Effector CD4-positive, alpha-beta T cell (primary cell): ENCODE measurements at places on chromosomes 1 and 21.

DNA sequence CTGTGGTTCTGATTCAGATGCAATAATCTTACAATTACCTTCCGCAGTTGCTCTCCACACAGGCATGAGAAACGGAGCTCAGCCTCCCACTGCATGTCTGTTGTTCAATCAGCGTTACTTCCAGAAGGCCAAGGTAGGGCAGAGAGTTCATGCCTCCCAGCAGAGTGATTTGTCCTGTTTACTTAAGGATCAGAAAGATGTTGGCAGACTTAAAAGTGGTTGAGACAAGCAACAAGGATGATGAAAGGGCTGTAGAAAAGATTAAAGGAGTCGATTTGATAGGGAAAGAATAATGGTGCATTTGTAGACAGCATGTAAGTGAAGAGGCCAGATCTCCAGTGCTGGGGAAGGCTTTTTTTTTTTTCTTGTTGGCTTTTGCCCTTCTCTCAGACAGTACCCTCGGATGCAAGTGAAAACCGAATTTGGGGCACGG lies 26.6 kb downstream of the ARMH1 start:
- DNase-seq = no peak

- no peak for DNase-seq
Observed at GRCh38 chr1:193435781-193436180, 249.4 kb upstream of the B3GALT2 start.

DNA sequence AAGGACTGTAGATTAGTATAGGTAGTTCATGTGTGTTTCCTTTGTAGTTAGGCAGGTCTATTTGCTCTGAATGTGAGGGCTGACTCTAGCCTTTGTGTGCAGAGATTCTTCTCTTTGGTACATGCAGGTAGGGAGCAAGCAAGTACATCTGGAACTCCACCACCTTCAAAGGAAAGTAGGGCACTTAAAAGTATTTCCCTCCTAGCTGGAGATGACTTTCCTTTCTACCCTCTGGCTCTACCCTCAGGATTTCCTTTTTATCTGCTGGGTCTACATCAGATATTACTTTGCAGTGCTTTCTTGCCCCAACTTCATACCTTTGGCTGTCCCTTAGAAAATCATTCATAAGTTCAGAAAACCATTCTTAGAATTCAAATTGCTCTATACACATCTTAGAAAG lies 91.7 kb upstream of the HIVEP3 start:
- DNase-seq = no peak

GRCh38 chr1:243944429-243945160 lies 94.6 kb upstream of the AKT3 start:
- no peak for DNase-seq

- no peak for DNase-seq
Observed at GRCh38 chr1:116934586-116935207, 25.0 kb downstream of the PTGFRN start.

DNA sequence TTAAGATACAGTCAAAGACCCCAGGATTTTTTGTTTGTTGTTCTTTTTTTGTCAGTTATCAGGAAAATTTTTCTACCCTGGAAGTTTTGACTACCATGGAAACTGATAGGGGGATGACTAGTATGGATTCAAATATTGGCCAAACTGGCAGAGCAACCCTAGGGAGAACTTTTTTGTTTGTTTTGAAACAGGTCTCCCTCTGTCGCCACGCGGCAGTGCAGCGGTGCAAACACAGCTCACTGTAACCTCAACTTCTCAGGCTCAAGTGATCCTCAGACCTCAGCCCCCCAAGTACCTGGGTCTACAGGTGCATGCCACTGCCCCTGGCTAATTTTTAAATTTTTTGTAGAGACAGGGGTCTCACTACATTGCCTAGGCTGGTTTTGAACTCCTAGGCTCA lies 46.6 kb downstream of the TOR3A start:
- no peak for DNase-seq

GRCh38 chr1:212166244-212166643 lies 119.0 kb upstream of the PPP2R5A start:
- DNase-seq = no peak

DNA sequence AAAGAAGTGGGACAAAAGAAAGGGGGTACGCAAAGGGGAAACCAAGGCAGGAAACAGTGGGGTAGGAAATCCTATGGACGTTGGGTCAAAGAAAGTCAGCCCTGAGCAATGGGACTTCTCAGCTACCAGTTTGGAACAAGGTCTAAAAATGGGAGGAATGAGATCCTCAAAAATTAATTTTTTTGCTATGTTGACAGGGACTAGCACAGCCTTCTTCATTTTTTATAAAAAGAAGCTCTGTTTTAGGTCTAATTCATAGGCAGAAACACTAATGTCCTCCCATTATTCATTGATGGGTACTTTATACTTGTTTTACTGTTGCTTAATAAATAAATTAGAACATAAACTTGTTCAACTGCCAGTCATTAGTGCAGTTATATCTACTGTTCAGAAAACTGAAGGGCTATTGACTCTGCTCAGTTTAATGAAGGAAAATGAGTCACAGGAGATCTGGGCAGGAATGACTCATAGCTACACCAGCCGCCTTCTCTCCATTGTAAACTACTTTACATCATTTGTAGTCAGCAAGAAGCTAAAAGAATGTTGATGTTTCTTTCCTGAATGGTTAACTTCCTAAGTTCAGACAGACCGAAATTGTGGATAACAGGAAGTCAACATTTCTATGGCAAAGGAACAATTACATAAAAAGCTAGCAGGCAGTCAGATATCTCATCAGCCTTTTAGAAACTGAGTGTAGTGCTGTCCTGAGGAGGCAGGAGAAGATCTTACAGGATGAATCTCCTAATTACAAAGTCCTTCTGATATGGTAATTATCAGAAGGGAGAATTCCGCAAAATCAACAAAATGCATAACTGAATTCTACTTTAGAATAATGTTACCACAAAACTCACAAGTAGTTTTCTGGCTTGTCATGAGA lies 356.4 kb upstream of the PKN2 start:
- no peak for DNase-seq

- DNase-seq = no peak
Observed at GRCh38 chr1:166953491-166953890, 21.8 kb downstream of the ILDR2 start.

- peak; percentile 18 for DNase-seq
Observed at GRCh38 chr1:157193702-157194391, 55.7 kb upstream of the ETV3 start.

GRCh38 chr1:100671601-100672000 lies 47.9 kb upstream of the VCAM1 start:
- no peak for DNase-seq

- no peak for DNase-seq
Observed at GRCh38 chr21:45618287-45618686, 25.2 kb upstream of the PCBP3 start.

DNA sequence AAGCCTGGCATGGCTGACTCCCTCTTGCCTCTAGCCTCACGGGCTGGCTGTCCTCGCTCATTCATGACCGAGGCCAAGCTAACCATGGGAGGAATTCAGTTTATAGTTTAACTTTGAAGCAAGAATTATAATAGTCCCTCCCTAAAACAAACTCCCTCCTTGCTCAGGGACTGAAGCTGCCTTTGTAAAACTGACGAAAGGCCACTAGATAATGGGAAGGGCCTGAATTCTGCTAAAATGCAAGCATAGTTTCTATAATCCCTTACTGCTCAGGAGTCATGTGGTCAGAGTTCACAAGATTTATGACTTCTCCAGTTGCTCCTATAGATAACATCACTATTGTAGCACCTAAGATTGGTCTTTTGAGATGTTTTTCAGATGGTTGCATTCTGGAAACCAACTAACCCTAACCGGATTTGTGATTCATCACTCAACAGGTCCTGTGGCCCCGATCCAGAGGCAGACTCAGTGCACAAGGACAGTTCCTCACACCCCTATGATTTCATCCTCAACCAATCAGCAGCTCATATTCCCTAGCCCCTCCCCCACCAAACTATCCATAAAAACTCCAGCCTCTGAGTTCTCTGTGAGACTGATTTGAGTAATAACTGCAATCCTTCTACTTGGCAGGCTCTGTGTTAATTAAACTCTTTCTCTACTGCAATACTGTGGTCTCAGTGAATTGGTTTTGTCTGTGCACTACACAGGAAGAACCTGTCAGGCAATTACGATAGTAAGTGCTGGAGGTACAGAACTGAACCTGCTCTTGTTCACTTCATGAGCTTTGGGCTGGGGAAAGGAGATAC lies 26.4 kb downstream of the HHIPL2 start:
- no peak for DNase-seq

DNA sequence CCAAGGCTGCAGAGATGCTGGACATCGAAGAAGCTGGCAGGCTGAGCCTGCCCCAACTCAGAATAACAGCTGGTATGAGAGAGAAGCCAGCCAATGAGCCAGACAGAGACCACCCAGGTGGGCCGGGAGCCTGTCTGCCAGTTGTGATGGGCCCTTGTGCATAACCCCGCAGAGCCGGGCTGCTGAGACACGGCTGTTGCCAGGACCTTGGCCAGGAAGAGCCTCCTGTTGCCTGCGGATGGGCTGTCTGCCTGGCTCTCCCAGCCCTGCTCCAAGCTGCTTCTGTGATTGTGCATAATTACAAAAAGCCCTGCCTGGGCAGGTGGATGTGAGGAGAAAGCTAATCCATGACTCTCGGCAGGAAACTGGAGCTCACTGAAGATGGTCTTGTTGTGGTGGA lies 126.5 kb downstream of the CAPN8 start:
- no peak for DNase-seq

- no peak for DNase-seq
Observed at GRCh38 chr1:64107118-64107519, 96.3 kb upstream of the UBE2U start.

DNA sequence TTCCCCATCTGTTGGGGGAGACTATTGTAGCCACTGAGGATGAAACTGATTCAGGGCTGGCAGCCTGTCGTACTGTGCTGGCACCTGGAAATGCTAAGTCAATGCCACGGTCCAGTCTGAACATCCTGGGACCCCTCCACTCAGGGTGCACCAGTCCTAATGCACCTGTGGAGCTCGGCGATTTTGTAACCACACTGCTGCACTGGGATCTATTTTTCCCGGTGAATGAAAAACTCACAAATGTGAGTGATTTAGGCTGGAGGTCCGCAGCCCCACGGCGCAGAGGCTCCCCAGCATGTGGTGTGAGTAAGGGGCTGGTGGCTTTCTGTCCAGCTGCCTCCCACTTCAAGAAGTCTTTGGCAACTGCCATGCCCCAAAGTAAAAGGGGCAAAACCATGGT lies 35.5 kb downstream of the SETD4 start:
- no peak for DNase-seq

- DNase-seq = no peak
Observed at GRCh38 chr1:29849991-29850757, 613.9 kb downstream of the PTPRU start.

DNA sequence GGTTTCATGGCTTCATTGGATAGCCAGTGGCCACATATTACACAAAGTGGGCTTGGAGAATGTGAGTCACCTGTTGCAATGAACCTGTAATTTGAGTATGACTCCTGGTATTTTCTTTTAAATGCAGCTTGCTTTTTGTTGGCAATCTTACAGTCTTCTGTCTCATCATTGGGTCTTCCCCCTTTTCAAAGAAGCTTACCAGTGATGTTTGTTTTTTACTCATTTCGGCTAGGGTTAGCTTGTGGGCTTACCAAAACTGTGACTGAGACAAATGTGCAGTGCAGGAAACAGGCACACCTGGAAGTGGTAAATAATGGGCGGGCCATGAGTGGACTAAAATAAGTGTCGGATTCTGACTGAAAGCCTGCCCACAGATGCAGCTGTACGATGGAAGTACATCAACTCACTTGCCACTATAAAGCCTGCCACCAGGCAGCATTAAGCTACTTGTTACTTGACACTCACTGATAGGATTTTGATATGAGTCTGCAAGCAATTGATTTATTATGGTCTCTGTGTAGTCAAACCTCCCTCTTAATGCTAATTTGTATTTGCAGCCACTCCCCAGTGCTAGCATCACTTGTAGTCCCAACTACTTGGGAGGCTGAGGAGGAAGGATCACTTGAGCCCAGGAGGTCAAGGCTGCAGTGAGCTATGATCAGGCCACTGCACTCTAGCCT lies 4.2 kb downstream of the HHAT start:
- peak; percentile 24 for DNase-seq

GRCh38 chr1:236204039-236204438 lies 61.7 kb downstream of the GPR137B start:
- no peak for DNase-seq

GRCh38 chr1:93744299-93744988 lies 62.8 kb upstream of the BCAR3 start:
- DNase-seq = no peak

DNA sequence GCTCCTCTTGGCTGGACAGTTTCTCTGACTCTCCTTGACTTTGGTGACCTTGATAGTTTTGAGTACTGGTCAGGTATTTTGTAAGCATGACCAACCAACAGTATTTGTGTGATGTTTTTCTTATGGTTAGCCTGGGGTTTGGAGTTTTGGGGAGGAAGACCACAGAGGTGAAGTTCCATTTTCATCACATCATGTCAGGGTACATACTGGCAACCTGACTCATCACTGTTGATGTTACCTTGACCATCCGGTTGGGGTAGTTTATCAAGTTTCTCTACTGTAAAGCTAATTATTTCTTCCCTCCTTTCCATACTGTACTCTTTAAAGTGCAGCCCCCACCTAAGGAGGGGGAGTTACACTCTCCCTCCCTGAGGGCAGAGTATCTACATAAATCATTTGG lies 13.4 kb downstream of the OSCP1 start:
- DNase-seq = no peak

GRCh38 chr21:35178827-35179226 lies 129.7 kb upstream of the RUNX1 start:
- DNase-seq = no peak

DNA sequence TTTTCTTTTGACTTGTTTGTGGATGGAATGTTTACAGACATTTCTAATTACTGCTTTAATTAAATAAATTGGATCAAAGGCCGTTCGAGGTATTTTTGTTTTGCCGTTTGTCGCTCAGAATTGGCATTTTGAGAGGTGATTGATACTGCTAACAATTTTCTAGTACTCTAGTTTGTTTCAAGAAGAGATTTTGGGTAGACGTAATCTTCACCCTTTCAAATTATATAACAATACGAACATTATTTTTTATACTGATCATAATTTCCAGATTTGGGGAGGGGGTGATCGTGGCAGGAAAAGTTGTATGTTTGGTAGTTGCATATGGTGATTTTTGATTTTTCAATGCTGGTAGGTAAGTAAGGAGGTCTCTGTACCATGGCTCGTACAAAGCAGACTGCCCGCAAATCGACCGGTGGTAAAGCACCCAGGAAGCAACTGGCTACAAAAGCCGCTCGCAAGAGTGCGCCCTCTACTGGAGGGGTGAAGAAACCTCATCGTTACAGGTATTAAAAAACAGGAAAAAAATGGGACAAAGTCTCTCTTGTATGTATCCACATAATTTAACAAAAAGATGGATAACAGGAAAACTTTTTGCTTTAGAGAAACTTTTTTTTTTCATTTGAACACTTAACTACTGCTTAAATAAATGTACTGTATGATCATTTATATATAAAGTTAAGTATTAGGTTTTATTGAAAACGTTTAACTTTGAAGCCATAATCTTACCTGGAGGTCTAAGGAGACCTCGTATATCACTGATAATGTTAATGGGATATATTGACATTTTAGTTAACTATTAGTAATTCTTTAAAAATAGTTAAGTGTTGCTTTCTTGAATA lies 1.7 kb downstream of the H3-3A start:
- DNase-seq = no peak

GRCh38 chr1:115089420-115090185 lies at the start of gene TSPAN2:
TSPAN2 (minus strand) TSS chr1:115089503; CDS start chr1:115089432, 71 bp downstream.
- peak; percentile 56 for DNase-seq
